ENCODE measurements at places on chromosomes 11 and 22. TPM values are rescaled to one million over a fixed set of nuclear protein-coding genes. Genes with fewer than 3 reads are reported as not detected.

Gene DTX4
- total RNA-seq = 3.1 TPM

Gene OR10A3
- total RNA-seq = 0.17 TPM

Gene PTPRCAP
- total RNA-seq = under 0.01 TPM

Gene ZBTB16
- not detected for total RNA-seq

Gene IRAG1
- total RNA-seq = 25.7 TPM

DNA sequence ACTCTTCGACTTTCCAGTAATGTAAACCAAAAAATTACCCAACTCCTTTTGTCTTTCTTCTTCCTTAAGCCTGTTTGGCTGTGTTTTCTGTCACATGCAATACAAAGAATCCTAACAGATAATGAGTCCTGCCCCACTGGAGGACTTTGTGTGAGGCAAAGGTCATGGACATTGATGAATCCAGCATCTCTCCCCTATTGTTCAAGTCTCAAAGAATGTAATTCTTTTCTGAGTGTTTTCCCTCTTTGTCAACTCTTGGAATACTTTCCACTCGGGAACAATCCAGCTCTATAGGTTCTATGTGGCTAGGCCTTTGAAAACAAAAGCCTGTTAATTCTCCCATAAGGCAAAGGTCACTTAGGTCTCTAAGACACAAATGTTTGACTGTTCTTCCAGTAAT is 100.7 kb downstream of the FAR1 start:
- DNase-seq = no peak

DNA sequence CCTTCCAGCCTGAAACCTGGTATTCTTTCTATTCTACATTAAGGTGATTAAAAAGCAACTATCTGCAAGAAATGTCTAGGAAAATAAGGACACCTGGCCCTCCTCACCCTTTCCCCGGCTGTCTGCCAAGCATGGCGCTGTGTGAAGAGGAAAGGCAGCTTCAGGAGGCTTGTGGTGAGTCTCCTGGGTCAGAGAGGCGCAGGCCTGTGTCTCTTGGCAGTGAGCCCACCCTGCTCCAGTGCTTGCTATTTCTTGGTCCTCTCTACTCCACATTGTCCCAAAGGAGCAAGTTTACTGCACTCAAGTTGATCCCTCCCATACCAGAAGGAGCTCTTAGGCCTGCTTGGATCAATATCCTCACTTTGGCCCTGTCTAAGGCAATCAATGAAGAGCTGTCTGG is 520.7 kb upstream of the B3GAT1 start:
- no peak for DNase-seq

GRCh38 chr11:111513240-111513605 is 1.0 kb upstream of the BTG4 start:
- no peak for DNase-seq
